ENCODE measurements at places on chromosomes 2 and 18. TPM values are rescaled to one million over a fixed set of nuclear protein-coding genes. Genes with fewer than 3 reads are reported as not detected.

Gene NPPC
- total RNA-seq, result 0.72 TPM

Gene NOL4
- 7.0 TPM for total RNA-seq

Gene RND3
- 9.4 TPM for total RNA-seq

Gene RBKS
- 3.4 TPM for total RNA-seq

- no peak for DNase-seq
Observed at GRCh38 chr2:138433995-138434951, 67.3 kb upstream of the SPOPL start.

GRCh38 chr18:35497027-35497369 lies 762 bp downstream of the INO80C start:
- DNase-seq, result no peak

DNA sequence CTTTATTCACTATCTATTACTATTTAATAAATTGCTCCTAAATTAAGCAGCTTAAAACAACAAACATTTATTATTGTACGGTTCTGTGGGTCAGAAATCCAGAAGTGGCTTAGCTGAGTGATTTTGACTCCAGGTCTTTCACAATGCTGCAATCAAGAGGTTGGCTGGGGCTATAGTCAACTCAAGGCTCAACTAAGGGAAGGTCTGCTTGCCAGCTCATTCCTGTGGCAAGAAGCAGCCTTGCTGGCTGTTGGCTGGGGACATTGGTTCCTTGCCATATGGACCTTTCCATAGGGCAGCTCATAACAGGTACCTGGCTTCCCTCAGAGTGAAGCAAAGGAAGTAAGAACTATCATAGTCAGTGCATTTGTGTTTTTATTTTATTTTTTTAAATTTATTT lies 5.0 kb upstream of the MRPL19 start:
- DNase-seq, result no peak

- no peak for DNase-seq
Observed at GRCh38 chr2:207224791-207225482, 59.2 kb upstream of the KLF7 start.

DNA sequence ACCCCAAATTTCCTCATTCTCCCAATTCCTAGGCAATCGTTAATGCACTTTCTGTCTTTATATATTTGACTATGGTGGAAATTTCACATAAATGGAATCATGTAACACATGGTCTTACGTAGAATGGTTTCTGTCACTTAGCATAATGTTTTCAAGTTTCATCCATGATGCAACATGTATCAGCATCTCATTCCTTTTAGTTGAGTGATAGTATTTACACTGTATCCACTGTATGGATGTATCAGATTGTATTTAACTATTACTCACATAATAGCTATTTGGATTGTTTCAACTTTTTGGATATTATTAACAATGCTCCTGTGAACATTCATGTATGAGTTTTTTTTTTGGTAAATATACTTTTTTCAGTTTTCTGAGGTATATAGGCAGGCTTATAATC lies 982.3 kb upstream of the DDX18 start:
- DNase-seq, result no peak

DNA sequence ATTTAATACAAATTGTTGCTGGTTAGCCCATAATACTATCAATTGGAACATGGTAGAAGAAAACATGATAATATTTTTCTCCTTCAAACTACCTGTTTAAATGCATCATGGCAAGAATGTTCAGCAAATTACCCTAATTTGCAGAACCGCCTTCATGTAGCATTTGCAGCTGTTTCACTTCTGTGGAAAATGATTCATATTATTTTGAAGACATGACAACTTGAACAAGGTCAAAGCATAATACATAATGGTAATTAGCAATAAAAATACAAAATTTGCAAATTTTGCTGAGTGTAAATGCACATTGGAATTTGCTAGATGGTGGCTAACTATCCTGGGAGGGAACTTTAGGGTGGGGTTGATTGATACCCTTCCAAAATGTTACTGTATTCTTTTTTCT lies 30.8 kb downstream of the ADAM23 start:
- no peak for DNase-seq

DNA sequence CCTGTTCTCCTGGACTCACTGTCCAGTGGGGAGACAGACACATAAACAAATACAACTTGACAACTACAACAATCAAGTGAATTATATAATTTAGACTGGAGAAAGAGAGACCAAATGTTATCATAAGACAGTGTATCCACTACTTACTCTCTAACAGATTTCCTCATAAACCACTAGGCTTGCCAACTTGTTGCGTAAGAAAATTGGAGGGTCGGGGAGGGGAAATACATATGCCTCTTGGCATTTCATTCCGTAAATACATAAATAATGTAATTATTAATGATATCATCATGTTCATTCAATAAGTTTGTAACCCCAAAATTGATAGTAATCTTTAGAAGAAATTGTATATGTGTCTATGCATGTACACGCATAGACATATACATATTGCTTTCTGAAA lies 14.9 kb downstream of the RAB6D start:
- no peak for DNase-seq

DNA sequence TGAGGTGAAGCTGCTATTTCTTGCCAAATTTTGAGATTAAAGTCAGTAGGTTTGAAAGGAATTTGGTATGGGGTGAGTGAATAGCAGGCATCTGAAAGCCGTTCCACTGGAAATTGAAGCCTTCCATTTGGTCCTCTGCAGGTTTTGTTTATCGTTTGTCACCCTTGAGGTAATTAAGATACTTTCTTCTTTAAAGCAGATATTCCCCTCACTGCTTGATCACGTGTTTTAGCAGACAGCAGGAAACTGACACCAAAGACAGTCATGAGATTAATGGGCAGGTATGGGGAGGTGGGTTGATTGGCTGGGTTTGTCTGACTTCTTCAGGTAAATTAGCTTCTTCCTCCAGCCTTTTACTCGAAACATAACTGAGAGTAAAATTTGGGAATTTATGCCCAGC lies 10.7 kb downstream of the LPIN1 start:
- DNase-seq, result no peak

DNA sequence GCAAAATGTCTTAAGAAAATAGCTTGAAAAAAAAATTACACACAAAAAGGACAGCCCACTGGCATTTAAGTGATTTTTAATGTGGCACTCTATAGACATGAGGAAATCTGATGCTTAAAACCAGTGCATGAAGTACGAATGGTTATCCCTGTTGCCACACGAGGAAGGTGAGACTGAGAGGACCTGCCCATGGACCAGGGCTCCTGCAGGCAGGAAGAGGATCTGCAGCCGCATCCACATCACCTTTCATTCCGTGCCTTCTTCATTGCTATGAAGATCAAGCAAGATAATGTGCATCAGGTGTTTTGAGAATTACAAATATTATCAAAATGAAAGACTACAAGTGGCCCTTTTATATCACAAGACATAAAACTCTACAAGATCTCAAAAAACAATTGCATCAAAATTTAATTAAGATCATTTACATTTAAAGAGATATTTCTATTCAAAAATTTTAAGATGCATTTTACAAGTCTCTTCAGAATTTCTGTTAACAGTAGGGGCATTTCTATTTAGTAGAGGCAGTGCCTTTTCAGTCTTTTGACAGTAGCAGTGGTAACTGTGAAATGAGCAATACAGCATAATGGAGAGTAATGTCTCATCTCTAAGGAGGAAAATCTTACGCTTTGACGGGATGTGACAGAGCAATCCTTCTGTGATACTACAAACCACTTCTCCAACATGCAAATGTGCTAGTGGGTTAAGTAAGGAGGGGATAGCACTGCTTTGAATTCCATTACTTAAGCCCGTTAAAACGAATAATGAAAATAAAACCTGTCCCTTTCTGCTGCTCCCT lies 83.4 kb downstream of the SLC5A7 start:
- DNase-seq, result peak; percentile 60

DNA sequence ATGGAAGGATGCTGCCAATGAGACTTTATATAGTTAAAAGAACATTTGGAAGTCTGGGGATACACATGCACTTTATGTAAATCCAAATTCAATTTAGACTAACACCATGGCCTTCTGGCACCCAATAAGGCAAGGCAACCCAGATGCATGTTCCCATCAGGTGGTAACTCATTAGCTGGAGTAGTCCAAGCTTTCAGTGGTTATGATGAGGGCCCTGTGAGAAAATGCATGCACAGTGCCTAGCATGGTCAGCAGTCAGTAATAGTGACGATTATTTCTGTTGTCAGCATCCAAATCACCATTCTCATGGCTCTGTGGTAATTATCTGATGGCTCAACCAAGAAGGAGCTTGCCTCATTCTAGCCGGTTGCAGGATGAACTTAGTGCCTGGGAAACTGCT lies 70.3 kb upstream of the CTLA4 start:
- DNase-seq, result no peak

DNA sequence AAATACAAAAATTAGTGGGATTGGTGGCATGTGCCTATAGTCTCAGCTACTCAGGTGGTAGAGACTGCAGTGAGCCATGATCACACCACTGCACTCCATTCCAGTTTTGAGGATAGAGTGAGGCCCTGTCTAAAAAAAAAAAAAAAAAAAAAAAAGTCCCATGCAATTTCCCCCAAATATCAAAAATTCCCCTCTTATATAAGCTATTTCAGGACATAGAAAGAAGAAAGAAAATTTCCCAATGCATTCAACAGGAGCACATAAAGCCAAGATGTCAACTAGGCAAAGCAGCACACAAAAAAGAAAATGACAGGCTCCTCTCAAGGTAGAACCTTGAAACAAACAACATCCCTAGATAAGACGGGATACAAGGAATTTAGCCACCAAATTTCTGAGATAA lies 213.3 kb downstream of the TCF4 start:
- no peak for DNase-seq

DNA sequence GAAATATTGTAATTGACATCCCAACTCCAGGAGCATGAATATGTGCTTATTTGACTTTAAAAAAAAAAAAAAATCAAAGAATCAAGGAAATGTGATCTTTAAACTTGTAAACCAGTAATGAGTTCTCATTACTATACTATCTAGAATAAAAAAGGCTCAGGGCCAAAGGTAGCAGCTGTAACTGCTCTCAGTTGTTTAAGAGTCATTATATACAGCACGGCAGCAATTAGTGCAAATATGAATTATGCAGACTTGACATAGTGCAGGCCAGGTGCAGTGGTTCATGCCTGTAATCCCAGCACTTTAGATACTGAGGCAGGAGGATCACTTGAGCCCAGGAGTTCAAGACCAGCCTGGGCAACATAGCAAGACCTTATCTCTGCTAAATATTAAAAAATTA lies 125.7 kb upstream of the TTC39C start:
- no peak for DNase-seq

GRCh38 chr18:79488311-79489050 lies 92.8 kb downstream of the NFATC1 start:
- DNase-seq, result no peak
